ENCODE measurements at places on chromosomes 1 and 21. TPM values are rescaled to one million over a fixed set of nuclear protein-coding genes. Genes with fewer than 3 reads are reported as not detected.

DNA sequence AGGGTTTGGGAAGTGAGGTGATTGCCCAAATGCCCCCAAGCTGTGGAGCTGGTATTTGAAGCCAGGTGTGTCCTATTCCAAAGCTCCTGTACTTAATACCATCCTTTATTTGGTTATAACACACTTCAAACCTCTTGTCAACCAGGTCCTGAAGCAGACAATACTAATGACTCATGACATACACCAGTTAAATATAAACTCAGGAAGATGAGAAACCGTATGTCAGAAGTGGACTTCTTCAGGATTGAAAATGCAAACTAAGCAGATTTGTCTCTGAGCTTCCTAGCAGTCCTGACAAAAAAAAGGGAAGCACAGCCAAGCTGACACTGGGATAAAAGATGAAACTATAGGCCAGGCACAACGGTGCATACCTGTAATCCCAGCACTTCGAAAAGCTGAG, 70.6 kb downstream of the ALPL start:
- peaks cover 5% of the 10 kb centered on the region for H3K27me3 ChIP-seq
- no peaks in the 10 kb centered on the region for H3K4me1 ChIP-seq
- DNase-seq: no peak

GRCh38 chr1:44857446-44857845, 14.4 kb upstream of the PTCH2 start:
- H3K4me1 ChIP-seq: no peaks in the 10 kb centered on the region
- H3K36me3 ChIP-seq: peaks cover 4% of the 10 kb centered on the region
- no peaks in the 10 kb centered on the region for H3K27me3 ChIP-seq
- DNase-seq: no peak
- no peak overlapping the region for H3K4me3 ChIP-seq

- H3K4me1 ChIP-seq: peaks cover 29% of the 10 kb centered on the region
- H3K27me3 ChIP-seq: peaks cover 12% of the 10 kb centered on the region
- peak overlapping the region; percentile 63 for H3K4me3 ChIP-seq
- H3K27ac ChIP-seq: peak overlapping the region; percentile 67
- DNase-seq: no peak
These were observed 444 bp upstream of the AGO1 start for GRCh38 chr1:35882586-35882944.

DNA sequence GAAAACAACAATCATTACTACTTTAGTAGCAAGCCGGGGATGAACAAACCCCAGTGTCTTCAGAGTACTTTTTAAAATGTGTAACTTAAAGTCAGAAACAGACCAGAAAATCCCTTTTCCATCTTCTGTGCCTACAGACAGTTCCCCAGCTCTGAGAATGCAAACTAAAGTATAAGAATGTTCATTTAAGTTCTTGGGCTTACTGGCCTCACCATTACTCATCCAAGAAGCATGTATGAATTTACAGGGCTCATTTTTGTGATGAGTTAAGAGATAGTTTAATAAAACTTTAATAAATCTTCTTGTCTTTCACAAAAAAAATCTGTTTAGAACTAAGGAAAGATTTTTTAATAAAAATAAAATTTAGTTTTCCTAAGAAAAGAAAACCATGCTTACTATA, 4.6 kb downstream of the LPGAT1 start:
- H3K36me3 ChIP-seq: no peaks in the 10 kb centered on the region
- H3K27me3 ChIP-seq: no peaks in the 10 kb centered on the region
- no peak for DNase-seq
- H3K4me1 ChIP-seq: peaks cover 7% of the 10 kb centered on the region

UBIAD1 gene
- 22.7 TPM for total RNA-seq

GRCh38 chr1:153488731-153489130, 28.3 kb upstream of the S100A7 start:
- no peak overlapping the region for H3K27ac ChIP-seq
- DNase-seq: no peak
- no peaks in the 10 kb centered on the region for H3K36me3 ChIP-seq
- no peak overlapping the region for H3K4me3 ChIP-seq
- H3K4me1 ChIP-seq: peaks cover 10% of the 10 kb centered on the region

AMPD1 gene
- total RNA-seq: not detected

DNA sequence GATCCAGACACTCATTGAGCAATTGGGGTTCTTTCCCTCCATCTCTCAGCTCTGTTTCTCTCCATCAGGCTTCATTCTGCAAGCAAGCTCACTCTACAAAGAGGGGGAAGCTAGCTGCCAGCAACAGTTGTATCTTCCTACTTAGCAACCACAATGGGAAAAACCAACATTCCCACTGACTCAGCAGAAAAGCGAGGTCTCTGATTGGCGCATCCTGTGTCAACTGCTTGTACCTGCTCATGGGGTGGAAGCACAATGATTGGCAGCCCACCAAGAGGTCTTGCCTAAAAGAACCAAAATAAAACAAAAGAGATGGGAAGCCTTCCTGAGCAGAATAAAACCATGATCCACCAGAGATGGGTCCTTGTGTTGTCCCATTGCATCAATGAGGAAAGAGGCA, 4.0 kb upstream of the CDA start:
- H3K4me3 ChIP-seq: no peak overlapping the region
- H3K4me1 ChIP-seq: no peaks in the 10 kb centered on the region
- no peaks in the 10 kb centered on the region for H3K36me3 ChIP-seq
- no peaks in the 10 kb centered on the region for H3K27me3 ChIP-seq
- no peak for DNase-seq

C1orf53 gene
- total RNA-seq: 5.9 TPM

DNA sequence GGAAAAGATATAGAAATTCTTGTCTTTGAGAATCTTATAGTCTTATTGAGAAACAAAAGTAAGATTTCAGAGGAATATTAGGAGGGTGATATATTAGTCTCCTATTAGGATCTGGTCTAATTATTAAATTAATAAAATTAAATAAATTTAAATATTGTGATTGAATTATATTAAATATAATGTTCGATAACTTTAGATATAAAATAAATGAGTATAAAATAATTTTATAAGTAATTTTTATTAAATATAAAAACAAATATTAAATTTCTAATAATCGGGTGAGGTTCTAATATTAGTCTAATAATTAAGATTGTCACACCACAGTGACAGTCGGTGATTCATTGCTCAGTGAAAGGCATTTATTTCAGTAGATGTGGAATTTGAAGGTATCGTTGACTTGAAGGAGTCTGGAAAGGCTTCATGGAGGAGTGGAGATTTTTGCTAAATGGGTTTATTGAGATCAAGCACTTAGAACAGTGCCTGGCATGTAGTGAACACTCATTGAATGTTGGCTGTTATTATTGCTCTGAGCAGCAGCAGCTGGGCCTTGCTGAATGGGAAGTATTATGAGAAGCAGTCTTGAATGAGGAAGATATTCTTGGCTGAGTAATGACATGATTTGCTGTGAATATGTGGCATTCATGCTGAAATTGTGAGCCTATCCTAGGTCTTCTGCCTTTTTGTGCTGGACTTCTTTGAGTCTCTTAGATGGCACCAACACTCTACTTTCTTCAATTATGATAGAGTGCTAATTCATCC, 74.6 kb downstream of the USP25 start:
- no peak for DNase-seq
- no peak overlapping the region for H3K27ac ChIP-seq
- no peaks in the 10 kb centered on the region for H3K4me1 ChIP-seq
- H3K36me3 ChIP-seq: no peaks in the 10 kb centered on the region
- H3K4me3 ChIP-seq: no peak overlapping the region

DNA sequence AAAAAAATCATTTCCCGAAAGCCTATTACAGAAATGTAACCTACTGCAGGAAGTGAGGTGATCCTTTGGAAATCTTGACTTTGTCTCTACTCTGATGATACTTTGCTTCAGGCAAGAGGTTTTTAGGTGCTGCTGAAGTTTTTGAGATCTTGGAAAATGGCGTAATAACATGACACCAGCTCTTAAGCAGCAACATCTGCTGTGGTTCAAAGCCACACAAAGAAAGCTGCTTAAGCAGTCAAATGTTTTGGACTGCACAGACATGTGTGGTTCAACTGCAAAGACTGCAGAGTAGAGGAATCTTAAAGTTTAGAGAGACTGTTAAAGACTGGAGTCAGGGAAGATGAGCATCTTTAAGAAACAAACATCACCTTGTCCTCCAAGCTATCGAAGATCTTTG, 139.0 kb downstream of the RASAL2 start:
- peaks cover 4% of the 10 kb centered on the region for H3K4me1 ChIP-seq
- no peak overlapping the region for H3K27ac ChIP-seq
- DNase-seq: no peak
- no peaks in the 10 kb centered on the region for H3K36me3 ChIP-seq
- no peaks in the 10 kb centered on the region for H3K27me3 ChIP-seq

GRCh38 chr1:230898144-230898543, 29.8 kb upstream of the C1orf198 start:
- H3K27ac ChIP-seq: no peak overlapping the region
- H3K27me3 ChIP-seq: peaks cover 3% of the 10 kb centered on the region
- no peaks in the 10 kb centered on the region for H3K36me3 ChIP-seq
- no peak for DNase-seq

GRCh38 chr1:205227584-205228013, at the start of gene TMCC2:
TMCC2 (plus strand) TSS chr1:205227946; CDS start chr1:205228565, 619 bp downstream.
- peak within 1 kb of the TSS; percentile 82 for H3K27ac ChIP-seq
- peaks cover 17% of the 10 kb centered on the region for H3K4me1 ChIP-seq
- H3K27me3 ChIP-seq: peaks cover 3% of the 10 kb centered on the region
- H3K36me3 ChIP-seq: no peaks in the 10 kb centered on the region

DNA sequence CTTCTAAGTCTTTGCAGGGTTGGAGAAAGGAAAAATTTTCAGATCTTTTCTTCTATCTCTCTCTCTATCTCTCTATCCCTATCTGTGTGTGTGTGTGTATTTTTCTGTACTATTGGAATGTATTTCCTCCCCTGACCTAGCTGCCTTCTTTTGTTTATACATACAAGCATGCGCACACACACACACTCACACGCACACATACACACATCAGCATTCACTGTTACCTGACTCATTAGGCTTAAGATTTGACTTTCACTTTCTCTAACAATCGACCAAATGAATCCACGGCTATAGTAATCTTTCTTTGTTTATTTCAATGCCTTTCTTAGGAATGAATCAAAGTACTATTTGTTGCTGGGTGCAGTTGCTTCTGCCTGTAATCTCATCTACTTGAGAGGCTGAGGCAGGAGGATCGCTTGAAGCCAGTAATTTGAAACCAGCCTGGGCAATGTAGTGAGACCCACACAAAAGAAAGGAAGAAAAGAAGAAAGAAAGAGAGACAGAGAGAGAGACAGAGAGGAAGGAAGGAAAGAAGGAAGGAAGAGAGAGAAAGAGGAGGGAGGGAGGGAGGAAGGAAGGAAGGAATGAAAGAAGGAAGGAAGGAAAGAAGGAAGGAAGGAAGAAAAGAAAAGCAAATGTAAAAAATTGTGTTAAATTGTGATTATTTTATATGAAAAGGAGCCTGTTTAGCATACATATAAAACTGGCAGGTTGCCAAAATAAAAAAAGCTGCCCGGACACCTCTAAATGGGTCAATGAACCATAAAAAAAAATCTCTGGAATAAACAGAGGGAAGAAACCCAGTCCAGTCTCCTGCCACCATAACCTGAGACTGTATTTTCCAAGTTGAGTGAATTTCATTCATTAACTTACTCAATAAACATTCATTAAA, 206.8 kb downstream of the ZNF326 start:
- no peaks in the 10 kb centered on the region for H3K36me3 ChIP-seq
- H3K27ac ChIP-seq: no peak overlapping the region
- H3K4me3 ChIP-seq: no peak overlapping the region
- DNase-seq: no peak
- no peaks in the 10 kb centered on the region for H3K4me1 ChIP-seq

DNA sequence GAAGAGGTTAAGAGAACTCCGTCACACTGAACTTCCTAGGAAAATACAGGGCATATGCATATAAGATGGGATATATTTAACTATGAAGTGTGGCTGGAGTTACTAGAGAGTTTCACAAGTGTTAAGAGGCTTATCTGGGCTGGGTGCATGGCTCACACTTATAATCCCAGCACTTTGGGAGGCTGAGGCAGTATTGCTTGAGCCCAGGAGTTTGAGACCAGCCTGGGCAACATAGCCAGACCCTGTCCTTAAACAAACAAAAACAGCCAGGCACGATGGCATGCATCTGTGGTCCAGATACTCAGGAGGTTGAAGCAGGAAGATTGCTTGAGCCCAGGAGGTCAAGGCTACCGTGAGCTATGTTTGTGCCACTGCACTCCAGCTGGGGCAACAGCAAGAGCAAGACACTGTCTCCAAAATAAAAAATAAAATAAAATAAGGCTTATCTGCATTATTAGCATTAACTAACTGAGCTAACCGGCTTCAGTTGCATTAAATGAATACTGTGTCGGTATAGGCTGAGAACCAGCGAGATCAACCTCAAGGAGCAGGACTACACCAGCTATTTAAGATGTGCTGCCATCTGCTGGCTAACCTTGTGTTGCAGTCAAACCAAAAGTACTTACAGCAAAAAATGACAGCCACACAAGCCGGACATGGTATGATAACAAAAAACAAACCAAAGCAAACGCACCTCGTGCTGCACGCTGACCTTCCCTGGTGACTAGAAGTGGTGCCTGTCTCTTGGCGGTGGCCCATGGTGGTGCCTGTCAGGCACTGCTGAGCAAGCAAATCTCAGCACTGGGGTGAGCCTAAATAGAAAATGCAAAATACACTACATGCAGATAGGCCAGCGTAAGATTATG, 19.7 kb upstream of the RBBP5 start:
- no peak overlapping the region for H3K27ac ChIP-seq
- H3K36me3 ChIP-seq: no peaks in the 10 kb centered on the region
- no peak overlapping the region for H3K4me3 ChIP-seq

- H3K27me3 ChIP-seq: peaks cover 11% of the 10 kb centered on the region
- no peak for DNase-seq
- H3K27ac ChIP-seq: peak overlapping the region; percentile 97
- no peaks in the 10 kb centered on the region for H3K36me3 ChIP-seq
- H3K4me1 ChIP-seq: peaks cover 37% of the 10 kb centered on the region
These were observed 8.5 kb downstream of the SH3BGRL3 start for GRCh38 chr1:26288311-26288941.

GRCh38 chr1:173553312-173553711, 49.6 kb downstream of the SLC9C2 start:
- no peak overlapping the region for H3K4me3 ChIP-seq
- no peaks in the 10 kb centered on the region for H3K36me3 ChIP-seq
- no peaks in the 10 kb centered on the region for H3K27me3 ChIP-seq
- H3K27ac ChIP-seq: no peak overlapping the region

GRCh38 chr1:234942879-234943506, 185.6 kb downstream of the TOMM20 start:
- no peak overlapping the region for H3K4me3 ChIP-seq
- no peak overlapping the region for H3K27ac ChIP-seq
- peaks cover 2% of the 10 kb centered on the region for H3K4me1 ChIP-seq
- no peak for DNase-seq

DNA sequence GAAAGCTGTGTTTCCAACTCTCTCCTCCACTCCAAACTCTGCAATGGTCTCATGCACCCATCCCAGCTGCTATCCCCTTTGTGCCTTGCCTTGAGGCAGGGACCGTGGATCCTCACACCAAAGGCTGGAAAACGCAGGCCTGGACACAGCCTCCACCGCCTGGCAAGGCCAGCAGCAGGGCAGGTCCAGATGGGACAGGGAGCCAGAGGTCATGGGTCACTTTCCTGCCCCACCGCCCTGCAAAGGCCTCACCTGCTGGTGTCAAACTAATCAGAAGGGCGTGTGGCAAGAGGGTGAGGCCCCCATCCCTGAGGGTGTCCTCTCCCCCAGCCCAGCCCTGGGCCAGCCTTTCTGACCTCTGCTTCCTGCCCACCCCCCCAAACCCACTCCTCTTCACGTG, 106.3 kb downstream of the PAX7 start:
- DNase-seq: no peak
- no peaks in the 10 kb centered on the region for H3K36me3 ChIP-seq
- H3K4me1 ChIP-seq: no peaks in the 10 kb centered on the region
- peaks cover 4% of the 10 kb centered on the region for H3K27me3 ChIP-seq
- H3K4me3 ChIP-seq: no peak overlapping the region
